ENCODE measurements at places on chromosomes 7 and 10.

DNA sequence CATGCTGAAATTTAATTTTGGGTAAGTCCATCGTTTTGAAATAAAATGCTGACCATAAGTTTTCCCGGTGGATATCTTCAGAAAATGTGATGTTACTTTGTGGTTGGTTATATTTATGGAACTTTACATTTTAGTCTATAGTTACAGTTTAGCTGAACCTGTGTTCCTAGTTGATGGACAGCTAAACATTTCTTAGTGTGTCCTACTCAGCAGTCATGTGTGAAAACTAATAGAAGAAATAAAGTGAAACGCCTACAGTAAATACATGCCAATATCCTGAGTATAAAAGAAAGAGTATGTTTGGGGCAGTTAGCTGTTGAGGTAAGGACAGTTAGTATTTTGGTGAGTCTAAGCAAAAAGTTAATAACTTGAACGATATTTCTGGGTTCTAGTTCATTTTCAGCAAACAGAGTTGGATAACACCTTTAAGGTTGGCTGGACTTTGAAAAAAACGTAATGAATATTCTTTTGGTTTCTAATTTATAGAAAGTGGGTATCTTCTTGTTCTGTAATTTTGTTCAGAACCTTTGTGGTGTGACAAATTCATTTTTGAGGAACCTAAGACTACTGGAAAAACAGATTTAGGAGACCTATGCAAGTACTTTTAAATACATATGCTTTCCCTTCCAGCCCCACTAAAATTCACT is 28.7 kb downstream of the LCOR start:
- DNase-seq, result no peak

GRCh38 chr10:2936816-2937215 is 130.5 kb upstream of the PFKP start:
- DNase-seq, result no peak

DNA sequence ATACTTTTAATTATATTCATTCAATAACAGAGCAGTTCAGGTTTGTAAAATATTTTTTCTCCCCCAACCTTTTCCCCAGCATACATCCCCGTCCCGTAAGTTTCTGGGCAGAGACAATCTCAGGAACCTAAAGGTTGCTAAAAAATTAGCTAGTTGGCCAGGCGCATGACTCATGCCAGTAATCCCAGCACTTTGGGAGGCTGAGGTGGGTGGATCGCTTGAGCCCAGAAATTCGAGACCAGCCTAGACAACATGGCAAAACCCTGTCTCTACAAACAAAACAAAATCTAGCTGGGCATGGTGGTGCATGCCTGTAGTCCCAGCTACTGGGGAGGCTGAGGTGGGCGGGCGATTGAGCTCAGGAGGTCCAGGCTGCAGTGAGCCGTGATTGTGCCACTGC is 40.2 kb downstream of the TCF7L2 start:
- no peak for DNase-seq

DNA sequence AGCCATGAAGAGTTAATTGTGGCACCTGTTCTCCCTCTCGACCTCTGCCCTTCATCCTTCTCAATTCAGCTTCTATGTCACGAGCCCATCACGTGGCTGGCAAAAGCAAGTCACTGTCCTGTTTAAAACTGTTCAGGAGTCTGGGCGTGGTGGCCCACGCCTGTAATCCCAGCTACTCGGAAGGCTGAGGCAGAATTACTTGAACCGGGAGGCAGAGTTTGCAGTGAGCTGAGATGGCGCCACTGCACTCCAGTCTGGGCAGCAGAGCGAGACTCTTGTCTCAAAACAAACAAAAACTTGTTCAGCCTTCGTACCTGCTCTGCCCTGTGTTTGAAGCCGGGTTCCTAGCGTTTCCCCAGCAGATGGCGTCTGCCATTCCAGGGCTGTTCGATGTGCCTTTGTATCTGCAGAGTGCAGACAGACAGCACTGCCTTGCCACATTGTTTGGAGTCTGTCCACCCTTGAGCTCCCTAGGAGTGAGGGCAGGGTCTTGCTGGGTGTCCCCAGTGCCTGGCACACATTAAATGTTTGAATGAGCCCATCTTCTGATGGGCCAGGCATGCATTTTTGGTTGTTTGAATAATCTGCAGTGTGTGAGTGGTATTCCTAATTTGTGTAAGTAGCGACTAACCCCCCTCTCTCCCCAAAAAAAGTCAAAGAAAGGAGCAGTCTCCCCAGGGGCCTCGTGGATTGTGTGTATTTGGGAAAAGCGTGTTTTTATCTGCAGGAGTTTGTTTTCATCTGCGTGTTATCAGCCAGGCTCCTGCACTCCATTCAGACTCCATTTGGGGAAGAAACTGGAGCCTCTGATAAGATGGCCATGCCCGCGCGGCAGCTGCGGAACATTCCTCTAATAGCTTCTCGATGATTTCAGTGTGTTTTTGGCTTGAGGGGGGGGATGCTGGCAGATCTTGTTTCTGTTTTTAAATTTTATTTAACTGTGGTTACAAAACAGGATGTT is 61.2 kb downstream of the DNAJB6 start:
- no peak for DNase-seq

GRCh38 chr10:127391875-127392274 is 157.2 kb upstream of the NPS start:
- DNase-seq, result no peak

GRCh38 chr7:93055543-93056107 is 62.2 kb downstream of the SAMD9 start:
- DNase-seq, result no peak

DNA sequence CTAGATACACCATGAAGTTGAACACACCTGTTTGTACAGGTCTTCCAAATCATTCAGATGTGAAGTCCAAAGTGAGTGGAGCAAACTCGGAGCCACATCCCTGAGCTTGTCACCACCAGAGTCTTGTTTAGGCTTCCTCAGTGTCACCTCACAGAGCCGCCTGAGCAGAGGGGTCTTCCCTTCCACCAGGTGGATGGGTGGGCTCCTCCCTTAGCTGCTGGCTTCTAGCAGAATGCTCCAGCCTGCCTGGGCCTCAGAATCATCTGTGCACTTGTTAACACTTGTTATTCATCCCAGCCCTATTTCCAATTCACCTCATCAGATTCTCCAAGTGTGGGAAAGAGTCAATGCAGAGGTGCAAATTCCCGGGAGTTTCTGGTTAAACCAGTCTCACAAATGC is 32.5 kb downstream of the C10orf71 start:
- DNase-seq, result no peak

DNA sequence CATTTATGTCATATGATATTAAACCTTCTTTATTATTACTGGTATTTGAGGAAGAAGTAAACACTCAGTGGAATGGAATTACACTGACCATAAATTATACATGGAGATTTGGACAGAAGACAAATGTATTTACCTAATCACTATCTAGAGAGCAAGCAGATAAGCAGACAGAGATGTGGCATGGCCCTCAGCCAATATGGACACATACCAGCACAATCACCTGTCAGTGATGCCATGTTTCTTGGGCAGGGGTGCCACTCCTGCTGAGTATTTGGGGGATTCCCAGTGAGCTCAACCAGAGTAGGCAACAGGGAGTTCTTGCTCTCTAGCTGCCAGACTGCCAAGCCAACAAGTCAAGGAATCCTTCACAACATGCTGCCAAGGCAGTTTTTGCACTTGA is 866.3 kb upstream of the LRRN3 start:
- no peak for DNase-seq

GRCh38 chr7:7964691-7965090 is 3.9 kb upstream of the GLCCI1 start:
- no peak for DNase-seq

DNA sequence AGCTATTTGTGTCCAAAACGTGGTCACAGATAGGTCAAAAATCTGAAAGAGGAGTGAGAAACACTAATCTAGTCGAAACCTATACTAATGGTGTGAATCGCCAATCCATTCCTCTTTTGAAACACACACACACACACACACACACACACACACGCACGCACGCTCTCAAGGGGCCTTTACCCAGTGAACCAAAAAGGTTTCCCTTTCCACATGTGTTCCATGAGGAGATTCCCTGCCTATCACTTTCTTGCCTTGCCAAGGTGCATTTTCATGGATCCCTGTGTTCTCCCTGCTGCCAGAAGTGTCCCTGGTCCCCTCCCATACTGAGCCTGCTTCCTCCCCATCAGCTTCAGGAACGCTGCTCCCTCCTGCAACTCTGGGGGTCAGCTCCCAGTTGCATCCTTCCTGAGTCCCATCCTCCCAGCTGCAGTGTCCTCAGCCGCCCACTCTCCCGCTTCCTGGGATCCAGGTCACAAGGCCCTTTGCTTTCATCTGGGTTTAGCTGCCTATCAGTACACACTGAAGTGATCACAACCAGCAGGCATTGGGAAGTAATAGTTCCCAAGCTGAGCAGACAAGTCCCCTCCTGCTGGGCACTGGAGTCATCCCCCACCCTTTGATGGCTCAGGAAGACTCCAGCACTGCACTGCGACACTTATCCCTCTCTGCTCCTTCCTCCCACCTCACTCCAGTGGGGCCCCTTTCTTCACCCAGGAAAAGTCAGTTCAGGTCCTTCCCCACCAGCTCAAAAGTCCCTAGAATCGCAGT is 49.2 kb upstream of the KCNMA1 start:
- DNase-seq, result no peak

DNA sequence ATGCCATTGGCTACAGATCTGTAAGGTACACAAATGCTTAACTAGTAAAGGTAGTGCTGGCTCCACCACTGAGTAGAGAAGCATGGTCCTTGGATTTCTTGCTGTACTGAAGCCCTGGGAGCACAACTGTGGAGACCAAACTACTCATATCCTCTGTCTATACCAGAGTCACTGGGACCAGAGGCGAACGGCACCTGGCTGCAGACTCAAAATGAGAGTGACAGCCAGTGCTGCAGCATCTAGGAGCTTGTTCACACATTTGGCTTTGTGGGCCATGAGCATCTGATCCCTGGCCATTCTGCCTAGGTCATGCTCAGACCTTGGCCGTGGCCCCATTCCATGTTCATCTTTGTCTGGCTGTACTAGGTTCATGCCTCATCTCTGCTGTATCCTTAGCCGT is 31.9 kb downstream of the LRRC18 start:
- DNase-seq, result no peak

GRCh38 chr7:47195641-47196040 is 386.3 kb downstream of the TNS3 start:
- DNase-seq, result no peak

DNA sequence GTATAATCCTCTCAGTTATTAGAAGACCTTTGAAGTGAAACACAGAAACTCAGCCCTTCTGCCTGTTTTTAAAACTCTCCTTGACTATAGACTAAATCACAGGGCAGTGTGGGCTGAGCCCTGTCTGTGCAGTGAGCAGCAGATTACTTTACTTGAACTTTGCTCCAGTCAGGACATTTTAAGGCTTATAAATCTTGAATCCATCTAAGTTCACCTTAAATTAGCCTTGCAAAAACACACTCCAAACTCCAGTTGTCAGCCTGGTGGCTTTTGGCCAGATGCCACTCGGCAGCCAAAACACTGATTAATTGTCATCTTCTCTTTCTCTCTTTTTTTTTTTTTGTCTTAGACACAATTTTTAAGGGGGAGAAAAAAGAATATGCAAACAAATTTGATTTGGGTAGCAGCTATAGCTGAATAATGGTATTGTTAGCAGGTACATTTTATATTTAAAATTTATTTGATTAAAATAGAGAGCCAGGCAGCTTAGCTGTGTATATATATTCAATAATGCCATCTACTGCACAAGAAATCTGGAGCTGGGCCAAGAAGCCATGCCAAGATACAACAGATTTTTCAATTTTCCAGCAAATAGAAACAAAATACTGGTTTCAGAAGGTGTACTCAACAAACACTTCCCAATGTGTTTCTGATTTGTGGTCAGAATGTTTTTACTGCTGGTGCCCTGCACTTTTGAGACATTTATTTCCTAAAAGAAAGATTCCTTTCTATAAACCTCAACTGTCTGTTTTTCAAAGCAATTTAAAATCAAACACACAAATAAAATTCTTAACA is 247.7 kb downstream of the TFEC start:
- no peak for DNase-seq

GRCh38 chr10:84543948-84544347 is 215.6 kb downstream of the CCSER2 start:
- DNase-seq, result no peak

- DNase-seq, result no peak
Observed at GRCh38 chr7:69367780-69368179, 230.5 kb upstream of the AUTS2 start.

GRCh38 chr10:71213127-71213621 is 804 bp downstream of the UNC5B start:
- DNase-seq, result no peak

- no peak for DNase-seq
Observed at GRCh38 chr10:100631192-100631591, 95.4 kb downstream of the HIF1AN start.

DNA sequence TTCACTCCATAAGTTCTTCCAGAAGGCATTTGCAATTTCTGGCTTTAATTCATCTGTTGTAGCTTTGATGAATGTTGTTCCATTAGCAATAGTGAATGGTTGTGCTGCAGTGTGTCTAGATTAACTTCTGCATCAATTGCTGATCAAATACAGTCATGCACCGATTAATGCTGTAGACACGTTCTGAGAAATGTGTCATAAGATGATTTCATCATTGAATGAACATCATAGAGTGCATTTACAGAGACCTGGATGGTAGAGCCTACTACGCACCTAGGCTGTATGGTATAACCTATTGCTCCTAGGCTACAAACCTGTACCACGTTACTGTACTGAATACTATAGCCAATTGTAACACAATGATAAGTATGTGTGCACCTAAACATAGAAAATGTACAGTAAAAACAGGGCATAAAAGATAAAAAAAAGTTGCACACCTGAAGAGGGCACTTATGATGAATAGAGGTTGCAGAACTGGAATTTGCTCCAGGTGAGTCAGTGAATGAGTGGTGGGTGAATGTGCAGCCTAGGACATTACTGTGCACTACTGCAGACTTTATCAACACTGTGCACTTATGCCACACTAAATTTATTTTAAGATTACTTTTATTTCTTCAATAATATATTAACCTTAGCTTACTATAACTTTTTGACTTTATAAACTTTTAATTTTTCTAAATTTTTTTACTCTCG is 170.7 kb downstream of the HERPUD2 start:
- no peak for DNase-seq

GRCh38 chr10:1187151-1187854 is 131.1 kb downstream of the WDR37 start:
- no peak for DNase-seq

DNA sequence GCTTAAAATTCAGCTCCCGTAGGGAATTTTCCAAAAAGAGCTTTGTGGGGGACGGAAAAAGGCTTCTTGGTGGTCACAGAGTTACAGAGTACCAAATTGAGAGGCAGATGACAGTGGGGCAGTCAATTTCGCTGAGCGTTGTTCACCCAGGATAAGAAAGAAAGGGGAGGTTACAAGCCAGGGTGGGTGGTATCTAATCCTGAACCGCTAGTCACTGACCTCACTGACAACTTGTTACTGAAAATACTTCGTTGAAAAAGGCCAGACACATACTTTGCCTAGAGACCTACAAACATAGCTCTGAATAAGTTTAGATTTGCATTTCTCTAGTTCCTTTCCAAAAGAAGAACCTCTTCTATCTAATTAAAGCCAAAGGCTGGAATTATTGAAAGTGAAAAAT is at the start of gene CTNNA3:
CTNNA3 (minus strand) TSS at position 167 of the 400 bp plus-strand sequence.
- DNase-seq, result no peak

- no peak for DNase-seq
Observed at GRCh38 chr7:66255534-66256100, 50.5 kb downstream of the TPST1 start.
